ENCODE measurements at places on chromosomes 3 and 15. TPM values are rescaled to one million over a fixed set of nuclear protein-coding genes. Genes with fewer than 3 reads are reported as not detected.

- no peak overlapping the region for H3K4me3 ChIP-seq
- no peak overlapping the region for H3K27ac ChIP-seq
- H3K36me3 ChIP-seq: no peaks in the 10 kb centered on the region
- peak; percentile 49 for DNase-seq
- no peaks in the 10 kb centered on the region for H3K27me3 ChIP-seq
- H3K4me1 ChIP-seq: peaks cover 8% of the 10 kb centered on the region
These were observed 64.6 kb downstream of the EEFSEC start for GRCh38 chr3:128217702-128218547.

- H3K27me3 ChIP-seq: no peaks in the 10 kb centered on the region
- H3K36me3 ChIP-seq: no peaks in the 10 kb centered on the region
- no peak for DNase-seq
These were observed 29.1 kb upstream of the PDZRN3 start for GRCh38 chr3:73653877-73654276.

DNA sequence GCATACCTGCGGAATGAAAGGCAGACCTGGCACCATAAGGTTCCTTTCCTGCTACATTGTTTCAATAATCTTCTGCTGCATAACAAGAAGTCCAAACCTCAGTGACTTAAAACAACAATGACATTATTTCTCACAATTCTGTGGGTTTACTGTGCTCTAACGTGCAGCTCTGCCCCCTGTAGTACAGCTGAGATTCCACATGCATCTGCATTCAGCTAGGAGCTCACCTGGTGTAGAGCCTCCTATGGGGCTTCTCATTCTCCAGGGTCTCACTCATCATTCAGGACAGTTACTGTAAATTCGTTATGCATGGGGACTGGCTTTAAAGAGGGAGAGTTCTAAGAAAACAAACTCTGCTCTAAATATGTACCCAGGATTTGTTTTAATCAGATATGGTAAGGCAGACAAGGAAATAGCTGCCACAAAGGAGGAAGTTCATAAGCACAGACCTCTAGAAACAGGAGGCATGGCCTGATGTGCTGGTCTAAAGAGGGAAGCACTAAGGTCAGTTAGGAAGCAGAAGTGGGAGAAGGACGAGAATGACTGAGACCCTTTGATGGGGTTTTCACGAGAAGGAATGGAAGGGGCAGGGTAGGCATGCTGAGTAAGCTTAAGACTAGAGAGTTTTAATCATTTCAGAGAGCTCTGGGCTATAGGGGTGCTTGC lies 347.0 kb downstream of the NEK10 start:
- H3K4me3 ChIP-seq: no peak overlapping the region
- peak; percentile 22 for DNase-seq
- no peaks in the 10 kb centered on the region for H3K27me3 ChIP-seq

DNA sequence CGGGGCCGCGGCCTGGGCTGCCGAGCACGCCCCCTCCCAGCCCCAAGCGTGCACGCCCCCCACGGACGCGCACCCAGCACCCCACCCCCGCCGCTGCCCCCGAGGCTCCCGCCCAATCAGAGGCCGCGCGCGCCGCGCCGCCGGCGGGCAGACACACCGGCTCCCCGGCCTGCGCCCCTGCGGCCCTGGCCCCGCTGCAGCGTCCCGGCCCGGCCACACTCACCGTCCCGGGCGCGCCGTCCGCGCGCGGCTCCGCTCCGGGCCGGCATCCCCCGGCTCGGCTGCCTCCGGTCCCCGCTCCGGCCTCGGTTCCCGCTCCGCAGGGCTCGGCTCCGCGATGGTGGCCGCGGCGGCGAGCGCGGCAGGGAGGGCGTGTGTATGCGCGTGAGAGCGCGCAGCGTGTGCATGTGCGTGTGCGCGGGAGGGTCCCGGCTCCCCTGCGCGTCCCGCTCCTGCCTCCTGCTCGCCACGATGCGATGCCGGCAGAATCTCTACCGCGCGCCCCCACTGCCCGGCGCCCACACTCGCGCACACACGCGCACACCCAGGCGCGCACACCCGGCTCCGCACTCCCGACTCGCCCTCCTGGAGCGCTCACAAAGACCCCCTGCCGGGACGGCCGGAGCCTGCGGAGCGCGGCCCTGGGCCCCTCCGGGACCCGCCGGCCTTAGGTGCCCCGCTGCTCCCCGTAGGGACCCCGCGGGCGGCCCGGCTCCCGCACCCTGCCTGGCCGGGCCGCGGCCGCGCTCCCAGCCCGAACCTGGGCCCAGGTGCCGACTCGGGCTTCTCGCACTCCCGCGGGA lies 186.5 kb upstream of the LINGO1 start:
- H3K4me3 ChIP-seq: peak overlapping the region; percentile 26
- peaks cover 28% of the 10 kb centered on the region for H3K4me1 ChIP-seq
- H3K27ac ChIP-seq: no peak overlapping the region
- peaks cover 59% of the 10 kb centered on the region for H3K27me3 ChIP-seq

DNA sequence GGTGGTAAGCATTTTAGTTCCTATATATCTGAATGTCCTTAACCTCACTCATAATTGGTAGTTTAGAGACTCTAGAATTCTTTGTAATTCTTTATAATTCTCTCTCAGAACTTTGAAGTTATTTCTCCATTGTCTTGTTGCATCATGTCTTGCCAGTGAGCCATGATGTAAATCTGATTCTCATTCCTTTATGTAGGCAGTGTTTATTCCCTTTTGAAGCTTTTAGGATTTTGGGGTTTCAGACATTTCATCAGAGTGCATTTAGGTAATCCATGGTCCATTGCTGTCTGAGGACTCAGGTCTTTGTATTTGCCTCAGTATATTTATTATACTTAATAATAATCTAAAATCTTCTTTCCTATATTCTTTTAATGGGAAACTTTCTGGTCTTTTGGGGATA lies 20.6 kb downstream of the CMC1 start:
- H3K27ac ChIP-seq: no peak overlapping the region
- H3K27me3 ChIP-seq: no peaks in the 10 kb centered on the region
- H3K36me3 ChIP-seq: no peaks in the 10 kb centered on the region

DNA sequence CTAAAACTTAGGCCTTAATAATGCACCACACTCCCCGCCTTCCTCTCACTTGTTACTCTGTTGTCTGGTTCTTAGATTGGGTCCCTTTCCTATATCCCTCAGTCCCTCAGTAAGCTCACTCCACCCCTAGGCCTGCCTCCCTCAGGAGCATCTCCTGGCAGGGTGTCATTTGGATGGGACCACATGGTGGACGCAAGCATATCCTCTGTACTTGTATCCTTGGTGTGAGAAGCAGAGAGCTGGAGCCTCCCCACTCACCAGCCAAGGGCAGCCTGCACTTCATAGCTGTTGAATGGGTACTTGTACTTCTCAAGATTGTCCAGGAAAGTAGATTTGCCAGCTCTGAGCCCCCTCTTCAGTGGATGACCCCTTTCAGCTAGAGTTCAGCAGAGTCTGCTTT lies 11.6 kb downstream of the SEC61A1 start:
- DNase-seq: no peak
- no peaks in the 10 kb centered on the region for H3K27me3 ChIP-seq
- H3K36me3 ChIP-seq: peaks cover 89% of the 10 kb centered on the region
- H3K27ac ChIP-seq: no peak overlapping the region
- H3K4me3 ChIP-seq: no peak overlapping the region

DNA sequence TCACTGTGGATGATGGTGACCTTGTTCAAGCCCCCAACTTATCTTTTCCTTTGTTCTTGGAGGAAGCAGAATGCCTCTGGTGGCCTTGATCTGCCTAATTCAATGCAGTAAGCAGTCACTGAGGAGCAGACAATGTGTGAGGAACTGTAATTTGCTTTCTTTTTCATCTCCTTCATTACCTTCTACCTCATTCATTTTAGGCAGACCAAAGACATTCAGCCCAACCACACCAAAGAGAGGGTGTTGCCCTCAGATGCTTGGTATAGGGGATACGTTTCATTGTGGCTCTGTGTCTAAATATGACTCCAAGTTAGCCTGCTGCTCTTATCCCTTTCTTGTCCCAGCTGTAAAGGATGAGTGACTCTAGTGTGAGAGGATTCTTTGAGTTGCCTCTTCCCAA lies 15.3 kb downstream of the EXOSC7 start:
- H3K4me1 ChIP-seq: peaks cover 10% of the 10 kb centered on the region
- peaks cover 36% of the 10 kb centered on the region for H3K36me3 ChIP-seq
- no peak overlapping the region for H3K27ac ChIP-seq
- H3K27me3 ChIP-seq: no peaks in the 10 kb centered on the region
- no peak for DNase-seq

GRCh38 chr3:195616681-195617080 lies 32.9 kb upstream of the APOD start:
- H3K4me3 ChIP-seq: no peak overlapping the region
- no peaks in the 10 kb centered on the region for H3K4me1 ChIP-seq
- H3K27ac ChIP-seq: no peak overlapping the region
- H3K27me3 ChIP-seq: no peaks in the 10 kb centered on the region

SLCO2A1 gene
- 0.49 TPM for total RNA-seq
